ENCODE measurements at places on chromosomes 16 and 17. TPM values are rescaled to one million over a fixed set of nuclear protein-coding genes. Genes with fewer than 3 reads are reported as not detected.
A peak's percentile ranks its signal among the peaks of the same experiment; 100 is the strongest.

Gene CCL16
- not detected for total RNA-seq

Gene NME4
- 27.0 TPM for total RNA-seq

Gene HOXB5
- not detected for total RNA-seq

Gene TM4SF5
- not detected for total RNA-seq

Gene CRHR1
- not detected for total RNA-seq

Gene KRTAP4-3
- total RNA-seq, result not detected

Gene C1QL1
- 0.77 TPM for total RNA-seq

Gene HYDIN
- not detected for total RNA-seq

Gene AOC3
- total RNA-seq, result 0.56 TPM

Gene PHOSPHO1
- total RNA-seq, result not detected

Gene TBC1D28
- total RNA-seq, result not detected

Gene CES3
- 5.9 TPM for total RNA-seq

Gene TEDC2
- 15.5 TPM for total RNA-seq

Gene CCL13
- not detected for total RNA-seq

Gene GP1BA
- total RNA-seq, result not detected

Gene LLGL2
- total RNA-seq, result 24.2 TPM

DNA sequence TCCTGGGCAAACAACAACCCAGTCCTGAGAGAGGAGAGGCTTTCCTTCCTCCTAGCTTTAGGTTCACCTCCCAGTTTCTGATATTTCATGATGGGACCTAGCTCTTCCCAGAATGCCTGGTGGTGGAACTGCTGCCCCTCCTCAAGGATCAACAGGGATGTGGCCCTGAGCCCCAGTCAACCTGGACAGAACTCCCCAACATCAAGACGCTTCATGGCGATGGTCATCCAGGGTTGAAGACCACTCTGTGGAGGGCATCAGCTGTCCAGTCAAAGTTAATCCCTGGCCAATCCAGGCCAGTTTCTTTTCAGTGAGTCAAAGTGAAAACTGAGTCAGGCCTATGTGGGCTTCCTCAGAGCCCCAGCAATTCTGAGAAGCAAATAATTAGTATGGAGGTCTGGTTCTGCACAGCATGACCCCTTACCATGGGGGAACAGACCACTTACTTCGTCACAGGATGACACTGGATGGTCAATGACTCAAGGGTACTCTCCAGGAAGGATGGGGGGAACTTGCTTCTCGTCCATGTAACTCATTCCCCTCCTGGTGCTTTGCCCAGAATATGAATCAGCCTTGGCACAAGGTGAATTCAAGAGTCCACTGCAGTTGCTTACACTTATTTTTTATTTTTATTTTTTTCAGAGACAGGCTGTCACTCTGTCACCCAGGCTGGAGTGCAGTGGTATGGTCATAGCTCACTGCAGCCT lies 14.7 kb upstream of the XYLT2 start:
- no peak for DNase-seq

DNA sequence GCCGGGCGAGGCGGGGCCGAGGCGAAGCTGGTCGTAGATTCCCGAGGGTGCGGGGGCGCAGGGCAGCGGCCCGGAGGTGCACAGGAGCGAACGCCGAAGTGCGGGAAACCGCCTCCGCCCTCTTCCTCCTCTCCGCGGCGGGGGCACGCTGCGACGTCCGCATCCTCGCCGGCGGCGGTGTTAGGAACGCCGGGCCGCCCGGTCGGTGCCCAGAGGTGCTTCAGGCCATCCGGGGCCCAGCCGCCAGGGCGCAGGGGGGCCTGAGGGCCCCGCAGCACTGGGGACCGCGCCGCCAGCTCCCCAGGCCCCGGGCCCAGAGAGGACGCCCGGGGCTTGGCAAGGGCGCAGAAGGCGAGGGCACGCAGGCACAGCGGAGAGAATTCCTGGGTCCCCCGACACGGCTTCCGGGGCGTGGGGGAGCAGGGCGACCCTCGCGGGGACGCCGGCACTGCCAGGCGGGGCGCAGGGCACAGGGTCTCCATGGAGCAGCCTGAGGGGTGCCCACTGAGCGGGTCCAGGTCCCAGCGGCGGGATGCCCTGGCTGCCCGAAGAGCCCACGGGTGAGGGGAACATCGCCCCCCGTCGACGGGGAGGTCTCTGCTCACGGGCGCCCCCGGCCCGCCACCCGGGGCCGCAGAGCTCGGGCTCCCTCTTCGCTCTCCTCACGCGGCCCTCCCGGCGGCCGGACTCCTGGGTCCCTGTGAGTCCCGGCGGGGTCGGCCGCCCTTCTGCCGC lies 576 bp downstream of the EPOP start:
- DNase-seq, result no peak

DNA sequence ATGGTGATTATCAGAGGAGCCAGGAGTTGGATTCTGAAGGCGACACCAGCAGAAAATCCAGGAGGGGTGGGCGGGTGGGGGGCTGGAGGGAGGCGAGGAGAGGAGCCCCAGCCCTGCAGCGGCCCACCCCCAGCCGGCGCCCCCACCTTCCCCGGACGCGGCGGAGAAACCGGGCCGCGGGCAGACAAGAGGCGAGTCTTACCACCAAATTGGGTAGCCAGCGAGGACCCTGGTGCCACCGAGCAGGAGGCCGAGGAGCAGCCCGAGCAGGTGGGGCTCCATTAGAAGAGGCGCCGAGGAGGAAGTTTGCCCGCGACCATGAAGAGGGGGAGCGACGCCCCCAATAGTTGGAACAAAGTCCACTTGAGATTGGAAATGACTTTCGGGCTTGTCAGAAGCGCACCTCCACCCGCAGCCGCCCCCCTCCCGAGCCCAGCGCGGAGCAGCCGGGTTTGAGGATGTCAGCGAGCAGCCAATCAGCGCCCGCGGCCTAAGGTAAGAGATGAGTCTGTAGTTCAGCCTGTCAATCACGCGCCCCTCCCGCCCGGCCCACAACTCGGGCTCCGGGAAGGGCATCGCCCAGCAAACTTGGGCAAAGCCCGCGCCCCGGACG lies at the start of gene WNT3:
WNT3 (minus strand) TSS at position 377 of the 613 bp plus-strand sequence; CDS start at position 282, 95 bp downstream.
- peak; percentile 49 for DNase-seq

DNA sequence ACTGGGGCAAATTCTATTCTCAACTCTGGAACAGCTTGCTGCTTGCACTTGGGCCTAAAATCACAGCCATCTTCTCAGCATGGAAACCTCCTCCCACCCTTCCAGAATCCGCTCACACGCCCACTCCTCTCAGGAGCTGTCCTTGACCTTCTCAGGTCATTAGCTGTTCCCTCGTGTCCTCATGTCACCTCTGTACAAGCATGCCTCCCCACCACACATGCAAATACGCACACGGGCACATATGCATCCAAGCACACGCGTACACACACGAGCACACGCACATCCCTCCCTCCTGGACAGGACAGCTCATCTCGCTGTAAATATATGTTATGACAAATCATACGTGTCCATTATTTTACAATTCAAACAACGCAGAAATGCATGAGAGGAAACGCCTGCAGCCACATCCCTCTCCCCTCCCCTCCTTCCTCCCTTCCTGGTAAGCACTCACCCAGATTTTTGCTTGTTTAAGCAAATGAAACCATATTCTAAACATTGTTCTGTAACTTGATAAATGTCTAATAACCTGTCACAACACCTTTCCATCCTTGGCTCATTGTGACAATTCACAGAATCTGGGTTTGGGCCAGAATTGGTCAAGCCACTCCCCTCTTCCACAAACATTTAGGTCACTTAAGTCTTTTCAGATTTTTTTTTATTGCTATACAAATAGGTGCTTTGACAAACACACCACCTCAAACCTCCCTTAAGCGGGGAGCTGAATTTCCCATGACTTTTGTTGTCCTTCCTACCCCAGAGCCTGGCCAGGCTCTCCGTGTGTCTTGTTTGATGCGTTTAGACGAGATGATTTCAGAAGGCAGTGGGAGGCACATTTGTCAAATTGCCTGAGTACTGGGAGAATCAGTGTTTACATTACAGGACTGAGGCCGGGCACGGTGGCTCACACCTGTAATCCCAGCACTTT lies 41.7 kb downstream of the DNAH17 start:
- peak; percentile 43 for DNase-seq

- no peak for DNase-seq
These were observed 587.7 kb upstream of the HSBP1 start for GRCh38 chr16:83220066-83220465.

DNA sequence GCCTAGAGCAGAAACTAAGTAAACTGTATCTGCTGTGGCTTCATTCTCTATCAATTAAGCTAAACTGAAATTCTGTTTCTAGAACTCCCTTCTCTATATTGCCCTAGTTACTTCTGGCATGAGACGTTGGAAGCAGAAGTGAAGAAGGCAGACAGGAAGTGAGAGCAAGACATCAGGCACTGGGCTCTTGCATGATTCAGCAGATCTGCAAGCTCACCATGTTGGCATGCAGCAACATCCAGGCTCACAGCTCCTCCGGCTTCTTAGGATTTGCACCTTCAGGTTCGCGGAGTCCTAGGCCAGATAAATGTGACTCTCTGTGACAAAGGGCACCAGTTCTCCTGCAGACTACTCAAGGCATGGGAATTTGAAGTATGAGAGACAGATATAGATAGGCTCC lies 148.3 kb downstream of the CDH8 start:
- DNase-seq, result no peak

GRCh38 chr17:2700491-2701141 lies 10.9 kb downstream of the CLUH start:
- no peak for DNase-seq

DNA sequence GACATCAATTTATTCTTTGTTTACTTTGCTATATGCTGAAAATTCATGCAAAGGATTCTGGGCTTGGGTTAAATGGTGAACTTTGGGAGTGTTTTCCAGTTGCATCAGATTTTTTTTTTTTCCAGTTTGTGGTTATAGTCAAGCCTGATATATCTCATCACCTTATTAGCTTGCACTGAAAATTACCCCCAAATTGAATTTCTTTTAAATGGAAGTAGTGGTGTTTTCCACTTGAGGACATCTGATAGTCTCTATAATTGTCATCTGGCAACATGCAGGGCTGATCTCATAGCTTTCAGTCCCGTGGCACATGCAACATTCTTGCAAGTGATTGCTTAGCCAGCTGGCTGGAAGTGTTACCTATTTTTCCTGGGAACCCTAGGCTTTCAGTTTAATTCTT lies 4.7 kb upstream of the KRTAP3-1 start:
- no peak for DNase-seq

- no peak for DNase-seq
These were observed 108.5 kb upstream of the RCVRN start for GRCh38 chr17:10013365-10014112.

DNA sequence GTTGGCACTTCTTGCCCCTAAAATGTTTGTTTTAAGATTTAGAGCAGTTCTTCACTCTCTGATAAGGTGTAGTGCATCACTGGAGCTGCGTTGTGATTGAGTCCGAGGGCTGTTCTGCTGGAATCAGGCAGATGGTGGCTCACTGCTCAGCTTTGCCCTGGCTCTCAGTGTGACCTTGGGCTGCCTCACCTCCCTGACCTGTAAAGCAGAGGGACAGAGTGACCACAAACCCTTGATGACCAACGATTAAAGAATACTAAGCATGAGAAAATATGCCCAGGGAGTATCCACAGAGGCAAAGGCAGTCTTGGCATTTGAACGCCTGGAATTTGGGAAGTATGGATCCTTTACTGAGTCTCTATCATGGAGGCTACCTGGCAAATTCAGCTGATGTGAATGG lies 18.1 kb downstream of the CMIP start:
- no peak for DNase-seq

GRCh38 chr17:15432807-15433611 lies 34.4 kb downstream of the CDRT4 start:
- DNase-seq, result no peak

DNA sequence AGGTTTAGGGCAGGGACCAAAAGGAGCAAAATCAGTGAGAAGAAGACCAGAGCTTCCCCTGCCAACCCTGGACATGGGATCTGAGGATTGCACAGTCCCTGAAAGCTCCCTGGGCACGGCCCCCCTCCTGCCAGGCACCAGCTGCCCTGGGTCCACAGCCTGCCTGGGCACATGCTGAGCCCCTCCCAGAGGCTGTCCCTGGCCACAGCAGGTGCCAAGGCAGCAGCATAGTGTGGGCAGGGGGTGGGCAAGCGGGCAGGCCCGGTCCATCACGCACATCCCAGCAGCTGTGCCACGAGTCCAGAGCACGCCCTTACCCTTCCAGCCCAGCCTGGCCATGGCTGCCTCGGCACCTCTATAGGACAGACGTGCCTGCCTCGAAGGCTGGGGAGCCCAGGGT lies 12.7 kb downstream of the SCN4A start:
- no peak for DNase-seq

- DNase-seq, result no peak
These were observed 49.2 kb downstream of the PDPK1 start for GRCh38 chr16:2586901-2587480.

DNA sequence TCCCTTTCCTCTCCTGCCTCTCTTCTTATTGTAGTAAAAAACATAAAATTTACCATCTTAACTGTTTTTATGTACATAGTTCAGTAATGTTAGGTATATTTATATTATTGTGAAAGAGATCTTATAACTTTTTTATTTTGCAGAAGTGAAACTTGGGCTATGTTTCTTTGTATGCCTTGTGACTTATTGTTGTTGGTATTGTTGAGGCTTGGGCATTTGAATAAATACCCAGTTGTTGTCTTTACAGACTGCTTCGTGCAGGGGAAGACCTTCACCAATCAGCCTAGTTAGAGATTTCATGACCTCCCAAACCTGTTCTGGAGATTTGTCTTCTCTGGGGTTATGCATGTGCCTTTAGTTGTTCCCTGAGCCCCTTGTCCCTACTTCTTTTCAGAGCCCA lies 31.9 kb downstream of the REXO5 start:
- DNase-seq, result no peak

DNA sequence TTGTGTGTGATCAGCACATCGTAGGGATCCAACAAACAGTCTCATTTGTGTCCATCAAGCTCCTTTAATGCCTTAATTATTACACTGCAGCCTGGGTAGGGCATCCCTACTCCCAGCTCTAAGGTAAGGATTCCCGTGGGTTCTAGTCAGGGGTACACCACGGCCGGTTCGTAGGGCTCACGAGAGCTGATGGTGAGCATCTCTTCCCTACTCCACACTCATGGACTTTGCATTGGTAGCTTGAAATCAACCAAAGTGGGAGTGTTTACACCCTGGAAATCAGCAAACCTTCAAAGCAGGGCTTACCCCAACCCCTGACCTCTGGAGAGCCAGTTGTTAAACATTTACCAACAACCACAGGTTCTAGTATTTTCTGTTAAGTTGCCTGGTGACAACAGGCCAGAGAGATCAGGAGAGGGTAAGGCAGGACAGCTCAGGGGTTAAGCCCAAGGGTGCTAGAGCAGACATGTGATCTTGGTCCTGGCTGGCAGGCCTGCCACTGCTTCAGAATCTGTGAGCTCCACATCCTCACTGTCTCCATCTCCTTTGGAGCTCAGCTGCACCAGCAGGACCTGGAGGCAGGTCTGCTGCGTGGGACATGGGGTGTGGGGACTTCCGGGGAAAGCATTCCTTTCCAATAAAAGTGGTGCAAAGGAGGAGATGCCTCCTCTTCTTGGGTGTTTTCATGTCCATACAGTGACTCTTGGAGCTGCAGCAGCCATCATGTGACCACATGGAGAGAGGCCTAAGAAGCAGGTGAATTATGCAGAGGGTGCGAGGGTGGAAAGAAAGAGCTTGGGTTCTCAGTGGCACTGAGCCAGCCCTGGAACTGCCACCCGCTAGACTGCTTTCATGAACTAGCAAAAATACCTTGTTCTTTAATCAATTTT lies 36.1 kb upstream of the ZCCHC14 start:
- no peak for DNase-seq

GRCh38 chr17:39195568-39196160 lies 1.8 kb downstream of the CACNB1 start:
- no peak for DNase-seq

GRCh38 chr17:61425682-61426481 lies 26.2 kb downstream of the TBX2 start:
- no peak for DNase-seq

- DNase-seq, result no peak
These were observed 492.2 kb downstream of the CDH11 start for GRCh38 chr16:64629622-64630021.
